Transverse colon (tissue), 4 donors: ENCODE measurements at places on chromosomes 3 and 15. TPM values are rescaled to one million over a fixed set of nuclear protein-coding genes. Genes with fewer than 3 reads are reported as not detected.

DNA sequence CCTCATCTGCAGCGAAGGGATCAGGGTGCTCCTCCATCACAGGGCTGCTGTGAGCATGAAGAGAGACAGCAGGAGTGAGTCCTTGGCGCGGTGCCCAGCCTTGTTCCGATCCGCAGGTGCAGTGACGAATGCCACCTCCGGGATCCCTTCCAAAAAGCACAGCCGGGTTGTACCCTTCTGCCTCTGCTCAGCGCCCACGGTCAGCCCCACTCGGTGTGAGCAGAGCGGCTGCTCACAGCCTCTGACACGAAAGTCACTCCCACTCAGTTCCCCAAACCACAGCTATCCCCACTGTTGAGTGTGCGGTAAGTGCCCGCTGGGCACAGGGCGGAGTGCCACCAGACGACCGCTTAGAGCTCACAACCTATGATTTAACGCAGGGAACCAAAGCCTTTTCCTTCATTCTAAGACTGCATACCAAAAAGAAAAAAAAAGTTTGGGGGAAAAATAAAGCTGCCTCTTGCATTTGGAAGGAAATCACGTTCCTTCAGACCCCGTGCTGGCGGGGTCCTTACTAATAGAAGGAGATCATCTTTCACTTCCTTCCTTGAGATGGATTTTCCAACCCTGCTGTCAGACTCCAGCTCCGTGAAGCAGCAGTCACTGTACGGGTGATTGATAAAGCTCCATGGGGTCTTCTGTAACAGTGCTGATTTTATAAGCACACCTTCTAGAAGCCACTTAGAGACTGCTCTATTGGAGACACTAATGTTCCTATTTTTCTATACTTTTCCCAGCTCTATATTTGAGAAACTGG, 34.7 kb upstream of the TUBGCP5 start:
- DNase-seq = peak; percentile 14

DNA sequence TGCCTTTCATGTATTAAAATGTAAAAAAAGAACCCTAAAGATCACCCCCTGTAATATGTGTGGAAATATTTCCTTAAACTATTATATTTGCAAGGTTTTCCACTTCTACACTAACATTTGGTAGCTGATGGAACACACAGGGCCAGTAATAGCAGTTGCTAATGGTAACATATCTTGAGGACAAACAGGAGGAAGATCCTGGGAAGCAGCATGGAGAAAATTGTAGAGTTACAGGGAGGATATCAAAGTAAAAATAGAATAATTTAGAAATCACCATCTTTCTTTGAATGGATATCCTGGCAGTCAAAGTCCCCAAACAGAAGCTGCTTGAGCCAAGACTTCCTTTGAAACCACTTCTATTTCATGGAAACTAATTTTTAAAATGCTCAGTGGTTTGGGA, 29.5 kb upstream of the OSTN start:
- DNase-seq = no peak

DNA sequence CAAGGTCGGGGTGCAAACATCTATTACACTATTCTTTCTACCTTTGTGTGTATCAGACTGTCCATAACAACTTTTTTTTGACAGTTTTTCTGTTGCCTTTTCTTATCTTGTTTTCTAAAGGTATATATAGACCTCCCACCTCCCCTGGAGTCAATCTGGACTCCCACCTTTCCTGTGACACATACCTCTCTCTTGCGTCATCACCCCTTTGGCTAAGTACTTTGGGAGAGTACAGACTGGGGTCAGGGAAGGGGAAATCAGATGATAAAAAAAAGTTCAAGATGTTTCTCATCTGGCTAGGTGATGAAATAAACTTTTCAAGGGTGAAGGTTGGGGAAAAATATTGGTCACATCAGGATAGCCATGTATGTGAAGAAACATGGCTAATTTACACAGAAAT, 17.2 kb downstream of the TSPAN3 start:
- DNase-seq = no peak

GRCh38 chr3:152968388-152969024, 133.6 kb downstream of the P2RY1 start:
- no peak for DNase-seq

Gene MYD88
- total RNA-seq = 80.0 TPM

Gene IL17RB
- total RNA-seq = 26.0 TPM

Gene SPRED1
- 26.5 TPM for total RNA-seq

DNA sequence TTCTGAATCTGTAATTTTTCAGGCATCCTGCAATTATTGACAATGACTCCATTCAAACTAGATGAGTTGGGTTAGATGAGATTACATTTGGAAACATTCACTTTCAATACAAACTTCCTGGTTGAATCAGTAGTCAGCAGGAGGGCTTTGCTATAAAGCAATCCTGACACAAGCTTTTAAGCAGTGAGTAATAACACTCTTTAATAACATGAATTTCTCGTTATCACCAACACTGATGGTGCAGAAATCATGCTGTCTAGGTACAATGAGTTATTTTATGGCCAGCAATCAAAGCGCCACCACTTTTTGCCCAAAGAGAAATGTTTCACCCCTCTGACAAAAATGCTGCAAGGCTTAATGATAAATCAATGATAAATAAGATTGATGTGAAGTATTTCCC, 474.8 kb upstream of the CNTN4 start:
- DNase-seq = no peak

Gene BOC
- 77.4 TPM for total RNA-seq

Gene C15orf62
- total RNA-seq = 0.32 TPM

DNA sequence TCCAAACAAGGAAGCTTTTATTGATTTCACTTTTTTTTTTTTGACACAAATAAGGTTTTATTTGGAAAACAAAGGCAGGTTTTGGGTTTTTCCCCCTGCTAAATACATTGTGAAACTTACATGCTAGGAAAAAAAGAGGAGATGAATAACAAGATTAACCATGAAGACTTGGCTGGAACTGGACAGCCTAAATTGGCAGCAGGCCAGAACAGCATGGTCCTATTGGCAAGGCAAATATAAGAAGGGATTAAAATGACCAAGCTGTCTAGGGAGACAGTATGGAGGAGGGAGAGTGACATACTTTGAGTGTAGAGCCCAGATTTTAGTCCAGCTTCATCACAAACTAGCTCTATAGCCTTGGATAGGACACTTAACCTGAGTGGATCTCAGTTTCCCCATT, 63.9 kb upstream of the BBX start:
- DNase-seq = no peak

DNA sequence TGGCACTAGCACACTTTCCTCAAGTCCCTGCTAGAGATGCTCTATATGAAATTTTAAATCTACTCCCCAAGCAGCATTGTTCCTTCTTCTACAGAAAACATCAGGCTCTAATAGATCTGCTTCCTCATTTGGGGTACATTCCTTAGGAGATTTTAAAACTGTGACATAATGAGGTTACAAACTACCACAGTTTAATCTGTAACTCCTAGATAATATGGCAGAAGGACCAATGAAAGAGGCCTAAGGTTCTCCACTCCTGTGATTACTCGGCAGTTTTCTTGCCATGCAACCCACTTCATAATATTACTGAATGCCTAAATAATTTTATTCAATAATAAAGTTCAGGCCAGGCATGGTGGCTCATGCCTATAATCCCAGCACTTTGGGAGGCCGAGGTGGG, 16.1 kb downstream of the ZNF106 start:
- no peak for DNase-seq

GRCh38 chr3:45055411-45056143, 29.5 kb downstream of the CLEC3B start:
- no peak for DNase-seq

- DNase-seq = no peak
Observed at GRCh38 chr15:100686725-100687473, 84.5 kb downstream of the ASB7 start.

DNA sequence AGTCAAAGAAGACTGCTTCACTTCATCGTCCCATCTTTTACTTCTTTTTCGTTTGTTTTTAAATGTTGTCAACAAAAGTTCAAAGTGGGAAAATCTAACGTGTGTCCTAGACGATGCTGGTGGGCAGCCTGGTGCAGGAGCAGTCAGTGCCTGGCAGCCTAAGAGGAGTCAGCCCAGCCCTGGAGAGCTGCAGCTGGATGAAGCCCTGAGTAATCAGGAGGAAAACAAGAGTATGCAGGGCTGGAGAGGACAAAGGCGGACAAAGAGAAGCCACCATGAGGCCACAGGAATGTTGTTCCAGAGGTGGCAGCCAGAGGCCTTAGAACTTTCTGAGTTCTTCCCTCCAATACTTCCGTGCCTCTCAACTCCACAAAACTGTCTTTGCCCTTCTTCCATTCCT, 5.7 kb downstream of the ADAMTS17 start:
- DNase-seq = no peak

Gene GP5
- total RNA-seq = not detected

DNA sequence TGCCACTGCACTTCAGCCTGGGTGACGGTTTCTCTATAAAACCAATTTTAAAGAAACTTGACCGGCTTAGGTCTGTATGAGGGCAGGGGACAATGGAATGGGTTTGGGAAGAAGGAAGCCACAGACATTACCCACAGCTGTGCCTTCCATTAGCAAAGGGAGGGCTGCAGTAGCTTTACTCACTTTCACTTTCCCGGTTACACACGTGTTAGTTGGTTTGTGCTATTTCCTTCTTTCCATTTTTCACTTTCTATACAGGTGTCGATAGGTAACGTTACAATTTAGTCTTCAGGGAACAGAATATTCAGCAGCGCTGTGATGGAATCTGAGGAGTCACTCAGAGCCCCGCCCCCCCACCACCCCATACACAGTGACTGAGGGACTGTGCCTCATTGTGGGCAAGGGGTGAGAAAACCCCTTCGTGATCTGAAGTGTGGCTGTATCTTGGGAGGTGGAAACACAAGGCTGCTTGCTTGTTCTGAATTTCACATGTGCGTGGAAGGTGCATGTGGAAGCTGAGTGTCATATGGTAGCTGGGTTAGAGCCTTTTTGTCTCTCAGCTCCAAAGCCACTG, 44.8 kb upstream of the RPL32 start:
- no peak for DNase-seq

DNA sequence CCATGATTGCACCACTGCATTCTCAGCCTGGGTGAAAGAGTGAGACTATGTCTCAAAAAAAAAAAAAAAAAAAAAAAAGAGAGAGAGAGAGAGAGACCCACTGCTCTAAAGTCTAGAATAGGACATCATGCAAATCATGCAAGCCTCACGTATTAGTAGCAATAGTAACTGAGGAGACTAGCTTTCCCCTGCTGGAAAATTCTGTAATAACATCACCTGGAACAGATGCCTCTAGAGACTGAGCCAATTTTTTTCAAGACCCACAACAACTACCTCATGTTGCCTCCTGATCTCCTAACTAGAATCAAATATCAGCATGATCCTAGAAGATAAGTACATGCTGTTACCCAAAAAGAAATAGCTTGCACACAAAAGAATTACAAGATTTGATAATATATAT, 461.9 kb downstream of the AGBL1 start:
- no peak for DNase-seq

- DNase-seq = no peak
Observed at GRCh38 chr3:58334506-58334884, 1.8 kb downstream of the PXK start.

DNA sequence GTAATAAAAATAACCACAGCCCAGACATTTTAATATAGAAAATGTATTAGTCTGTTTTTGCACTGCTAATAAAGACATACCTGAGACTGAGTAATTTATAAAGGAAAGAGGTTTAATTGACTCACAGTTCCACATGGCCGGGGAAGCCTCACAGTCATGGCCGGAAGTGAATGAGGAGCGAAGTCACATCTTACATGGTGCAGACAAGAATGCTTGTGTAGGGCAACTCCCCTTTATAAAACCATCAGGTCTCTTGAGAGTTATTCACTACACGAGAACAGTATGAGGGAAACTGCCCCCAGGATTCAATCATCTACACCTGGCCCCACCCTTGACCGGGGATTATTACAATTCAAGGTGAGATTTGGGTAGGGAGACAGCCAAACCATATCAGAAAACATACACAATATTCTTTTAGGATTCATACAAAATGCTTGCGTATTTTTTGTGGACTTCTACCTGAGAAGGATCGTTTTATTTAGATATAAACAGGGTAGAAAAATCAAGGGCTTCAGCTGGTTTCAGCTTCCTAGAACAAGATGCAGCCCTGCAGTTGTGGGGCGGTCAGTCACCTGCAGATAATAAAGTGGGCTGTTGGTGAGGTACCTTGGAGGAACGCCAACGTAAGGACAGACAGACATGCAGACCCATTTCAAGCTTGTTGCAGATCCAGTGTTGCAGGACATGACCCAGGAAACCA, 101.9 kb downstream of the TNIK start:
- DNase-seq = peak; percentile 14

- DNase-seq = no peak
Observed at GRCh38 chr3:24270204-24270691, 224.4 kb downstream of the THRB start.

DNA sequence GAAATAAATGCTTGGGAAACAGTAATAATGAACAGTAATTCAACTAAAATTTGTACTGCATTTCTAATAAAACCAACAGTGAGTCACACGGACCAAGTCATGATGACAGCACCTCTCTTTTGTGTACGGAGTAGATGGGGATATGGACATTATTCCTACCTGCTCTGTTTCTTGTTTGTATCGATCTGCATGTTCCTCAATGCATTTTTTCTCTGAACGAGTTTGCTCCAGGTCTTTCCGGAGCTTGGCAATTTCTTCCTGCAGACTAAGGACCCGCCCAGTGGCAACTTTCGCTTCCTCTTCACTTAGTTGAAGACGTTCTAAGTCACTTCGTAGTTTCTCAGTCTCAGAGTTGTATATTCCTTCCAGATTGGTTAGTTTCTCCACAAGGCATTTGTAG, 74.4 kb upstream of the MYO5C start:
- peak; percentile 41 for DNase-seq

Gene LNP1
- total RNA-seq = 2.2 TPM

DNA sequence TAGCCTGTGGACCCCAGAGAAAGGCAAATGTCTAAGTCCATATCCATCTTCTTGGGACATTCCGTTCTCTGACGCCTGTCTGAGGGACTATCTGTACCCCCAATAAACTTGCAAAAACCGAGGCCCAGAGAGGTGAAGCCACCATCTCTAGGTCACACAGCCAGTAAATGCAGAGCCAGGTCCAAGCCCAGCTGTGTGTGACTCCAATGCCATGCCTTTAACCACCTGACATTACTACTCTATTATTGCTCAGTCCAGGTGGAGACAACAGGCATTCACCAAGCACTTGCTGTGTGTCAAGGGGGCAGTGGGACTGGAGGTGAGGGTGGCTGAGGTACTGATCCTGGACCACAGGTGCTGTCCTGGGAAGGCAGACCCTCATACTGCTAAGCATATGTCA, 25.4 kb downstream of the CYP8B1 start:
- no peak for DNase-seq

GRCh38 chr15:66692391-66692790, 9.6 kb upstream of the SMAD6 start:
- no peak for DNase-seq

GRCh38 chr15:61742591-61742990, 317.7 kb downstream of the VPS13C start:
- DNase-seq = no peak

Gene MYLK
- 230 TPM for total RNA-seq

DNA sequence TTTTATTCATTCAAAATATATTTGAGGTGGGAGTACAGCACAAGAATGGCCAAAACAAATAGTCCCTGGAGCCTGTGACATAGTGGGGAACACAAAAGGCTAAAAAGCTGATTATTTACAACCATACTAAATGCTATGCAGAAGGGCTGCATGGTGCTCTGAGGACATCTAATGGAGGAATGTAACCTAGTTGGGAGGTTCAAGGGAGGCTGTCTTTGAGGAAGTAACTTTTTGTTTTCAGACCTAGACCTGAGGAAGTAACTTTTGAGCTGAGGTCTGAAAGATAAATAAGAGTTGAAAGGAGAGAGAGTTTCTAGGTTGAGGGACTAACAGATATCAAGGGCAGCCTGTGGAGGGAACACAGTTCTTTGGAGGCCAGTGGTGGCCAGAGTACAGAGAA, 34.8 kb upstream of the RASA2 start:
- DNase-seq = no peak
